Muscle of leg (tissue), 16 donors: ENCODE measurements at places on chromosomes 2 and 18. TPM values are rescaled to one million over a fixed set of nuclear protein-coding genes. Genes with fewer than 3 reads are reported as not detected.

ZNF521 gene
- 29.6 TPM for polyA plus RNA-seq

SCN9A gene
- 3.2 TPM for polyA plus RNA-seq

GREB1 gene
- 10.9 TPM for polyA plus RNA-seq

HRH4 gene
- polyA plus RNA-seq: not detected

MGAT4A gene
- 4.3 TPM for polyA plus RNA-seq

SIX3 gene
- polyA plus RNA-seq: not detected

PAX8 gene
- polyA plus RNA-seq: 7.0 TPM

CXCR1 gene
- polyA plus RNA-seq: not detected

FAM228A gene
- 0.22 TPM for polyA plus RNA-seq

DNA sequence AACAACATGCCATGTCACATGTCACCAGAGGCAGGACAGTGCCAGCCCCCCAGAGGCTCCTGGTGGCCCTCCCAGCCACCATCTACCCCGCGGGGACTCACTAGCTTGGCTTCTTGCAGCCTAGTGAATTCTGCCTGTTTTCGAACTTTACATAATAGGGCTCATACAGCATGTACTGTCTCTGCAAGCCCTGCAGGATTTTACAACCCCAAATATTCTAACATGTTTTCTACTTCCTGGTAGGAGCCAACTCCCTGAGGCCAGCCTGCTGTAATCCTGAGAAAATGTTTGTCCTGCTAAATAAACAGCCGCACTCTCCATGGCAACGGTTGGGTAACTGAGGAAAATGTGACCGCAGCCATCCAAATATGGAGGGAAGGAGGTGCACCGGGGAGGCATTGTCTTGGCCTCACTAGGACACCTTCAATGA is 2.7 kb downstream of the PER2 start:
- peak; percentile 97 for DNase-seq

- no peak for DNase-seq
These were observed 35.9 kb upstream of the SCN9A start for GRCh38 chr2:166411473-166412230.

DNA sequence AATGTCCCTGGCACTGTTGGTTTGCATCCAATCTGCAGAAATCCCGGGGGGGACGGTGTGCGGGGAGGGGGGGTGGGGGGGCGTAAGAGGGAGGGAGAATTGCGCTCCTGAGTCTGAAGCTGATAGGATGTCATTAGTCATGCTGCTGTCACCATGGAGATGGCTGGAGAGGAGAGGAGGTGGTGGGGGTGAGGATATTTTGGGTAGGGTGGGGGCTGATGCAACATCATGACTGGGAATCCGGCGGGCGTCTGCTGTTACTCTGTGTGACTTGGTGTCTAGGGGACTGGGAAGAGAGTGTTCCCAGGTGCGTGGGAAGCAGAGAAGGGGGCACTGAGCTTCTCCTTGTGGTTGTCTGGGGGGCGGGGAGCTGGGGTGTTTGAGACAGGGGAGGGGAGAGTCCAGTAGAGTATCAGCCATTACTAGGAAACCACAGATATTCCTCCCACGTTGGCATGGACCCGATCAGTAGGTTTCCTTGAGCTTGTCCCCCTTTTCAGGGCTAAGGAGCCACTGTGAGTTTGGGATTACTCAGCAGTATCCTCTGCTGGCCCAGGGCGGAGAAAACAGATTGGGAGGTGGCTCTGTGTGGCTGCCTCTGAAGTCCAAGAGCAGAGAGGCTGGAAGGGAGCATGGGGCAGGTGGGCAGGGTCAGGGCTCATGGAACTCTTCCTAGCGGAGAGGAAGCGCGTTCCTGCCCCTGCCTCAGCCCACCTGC is 18.9 kb downstream of the TET3 start:
- DNase-seq: no peak

- DNase-seq: peak; percentile 21
These were observed 78.9 kb downstream of the CERS6 start for GRCh38 chr2:168534926-168535325.

DNA sequence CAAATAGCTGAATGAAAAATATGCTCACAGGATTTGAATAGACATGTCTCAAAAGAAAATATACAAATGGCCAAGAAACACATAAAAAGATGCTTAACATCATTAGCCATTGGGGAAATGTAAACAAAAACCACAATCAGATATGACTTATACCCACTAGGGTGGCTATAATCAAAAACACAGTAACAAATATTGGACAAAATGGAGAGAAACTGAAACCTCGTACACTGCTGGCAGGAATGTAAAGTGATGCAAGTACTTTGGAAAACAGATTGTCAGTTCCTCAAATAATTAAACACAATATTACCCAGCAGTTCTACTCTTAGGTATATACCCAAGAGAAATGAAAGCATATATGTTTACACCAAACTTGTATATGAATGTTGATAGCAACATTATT is 213.0 kb downstream of the PHLPP1 start:
- no peak for DNase-seq

- DNase-seq: no peak
These were observed at the start of gene SATB2 for GRCh38 chr2:199457147-199458008. SATB2 (minus strand) TSS chr2:199457939; CDS start chr2:199456037, 1,902 bp downstream.

GRCh38 chr2:6957910-6958615 is 40.9 kb downstream of the RNF144A start:
- no peak for DNase-seq

- peak; percentile 91 for DNase-seq
These were observed 82.2 kb upstream of the RMDN2 start for GRCh38 chr2:37842732-37843440.

- no peak for DNase-seq
These were observed 67.1 kb downstream of the ACTR2 start for GRCh38 chr2:65294701-65295100.

DNA sequence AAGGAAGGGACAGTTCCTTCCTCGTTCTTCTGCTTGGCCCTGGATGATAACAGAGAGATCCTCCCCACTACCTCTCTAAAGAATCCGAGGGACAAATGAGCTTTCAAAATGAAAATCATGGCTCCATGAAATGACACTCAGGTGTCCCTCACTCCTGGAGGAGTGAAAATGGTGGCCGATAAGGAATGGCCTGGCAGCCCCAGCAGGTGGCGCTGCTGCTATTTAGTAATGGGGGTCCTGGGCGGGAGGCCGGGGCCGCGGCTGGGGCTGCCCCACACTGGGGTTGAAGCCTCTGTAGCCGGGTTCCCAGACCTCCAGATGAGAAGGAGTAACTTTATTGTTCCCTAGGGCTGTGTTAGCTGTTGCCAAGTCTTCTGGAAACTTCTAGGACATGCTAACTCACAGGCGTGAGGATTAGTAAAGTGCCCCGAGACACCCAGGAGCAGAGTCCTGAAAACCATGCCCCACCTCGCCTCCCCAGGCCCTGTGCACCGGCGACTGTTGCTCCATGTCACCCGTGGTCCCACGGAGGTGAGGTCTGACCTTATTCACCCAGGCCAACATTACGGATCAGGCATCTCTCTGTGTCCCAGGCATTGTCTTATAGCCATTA is 138.0 kb downstream of the CTIF start:
- DNase-seq: peak; percentile 73

- DNase-seq: no peak
These were observed 430.2 kb upstream of the PIK3C3 start for GRCh38 chr18:41524674-41525470.

DNA sequence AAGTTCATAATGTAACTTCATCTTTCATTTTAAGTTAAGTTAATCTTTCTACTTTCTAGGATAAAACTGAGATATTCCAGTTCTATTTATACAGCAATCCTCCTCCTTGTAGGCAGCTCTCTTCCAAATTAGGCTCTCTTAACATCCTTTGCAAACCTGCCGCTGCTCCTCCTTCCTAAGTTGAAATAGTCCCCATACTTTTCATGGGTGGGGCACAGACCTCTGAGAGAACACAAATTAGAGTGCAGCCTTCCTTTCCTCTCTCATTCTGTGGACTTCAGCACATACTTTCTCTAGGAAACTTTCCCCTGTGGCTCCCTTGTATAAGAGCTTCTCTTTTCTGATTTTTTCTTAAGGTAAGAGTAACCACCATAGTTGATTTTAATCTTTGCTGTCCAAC is 28.3 kb downstream of the TWSG1 start:
- DNase-seq: peak; percentile 15

DNA sequence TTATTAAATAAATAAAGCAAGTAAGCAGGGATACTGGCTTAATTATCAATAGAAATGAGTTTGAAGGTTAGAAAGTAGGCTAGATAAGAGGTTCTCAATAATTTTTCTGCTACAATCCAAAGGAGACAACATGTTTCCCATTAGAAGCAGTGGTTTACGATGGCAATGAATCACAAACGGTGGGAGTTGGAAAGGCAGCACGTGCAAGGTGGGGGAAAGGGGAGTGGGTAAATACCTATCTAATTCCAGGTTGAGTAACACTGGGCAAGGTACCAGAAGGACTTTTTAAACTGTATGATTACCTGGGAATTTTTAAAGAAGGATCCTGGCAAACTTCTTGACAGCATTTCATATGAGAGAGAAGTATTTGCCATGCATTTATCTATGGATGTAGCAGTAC is 289.9 kb downstream of the NBAS start:
- DNase-seq: no peak

DNA sequence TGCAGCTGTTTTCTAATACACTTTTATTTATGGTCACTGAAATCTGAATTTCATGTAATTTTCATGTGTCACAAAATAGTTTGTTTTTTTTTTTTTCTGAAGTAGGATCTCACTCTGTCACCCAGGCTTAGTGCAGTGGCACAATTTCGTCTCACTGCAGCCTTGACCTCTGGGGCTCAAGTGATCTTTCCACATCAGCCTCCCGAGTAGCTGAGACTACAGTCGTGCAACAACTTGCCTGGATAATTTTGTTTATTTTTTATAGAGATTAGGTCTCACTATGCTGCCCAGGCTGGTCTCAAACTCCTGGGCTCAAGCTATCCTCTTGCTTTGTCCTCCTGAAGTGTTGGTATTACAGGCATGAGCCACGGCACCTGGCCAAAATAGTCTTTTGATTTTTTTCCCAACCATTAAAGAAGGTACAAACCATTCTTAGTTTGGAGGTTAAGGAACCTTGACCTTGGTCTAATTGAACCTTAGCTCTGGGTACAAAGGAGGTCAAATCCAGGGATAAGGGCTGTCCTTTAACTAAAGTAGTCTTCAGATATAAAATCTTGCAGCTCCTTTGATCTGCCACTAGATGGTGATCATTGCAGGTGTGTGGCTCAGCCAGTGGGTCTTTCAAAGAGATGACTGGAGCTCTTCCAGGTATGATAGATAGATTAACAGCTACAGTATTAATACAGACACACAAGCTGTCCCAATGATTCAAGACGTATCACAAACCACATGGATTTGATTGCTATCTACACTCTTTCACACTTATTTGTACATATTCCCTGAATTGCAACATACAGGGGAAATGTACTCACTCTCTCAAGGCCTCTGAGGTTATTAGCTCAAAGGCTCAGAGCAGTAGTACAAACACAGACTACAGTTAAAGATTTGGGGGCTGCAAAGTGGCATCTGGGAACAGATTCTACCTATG is 4.7 kb upstream of the KRCC1 start:
- DNase-seq: peak; percentile 52

- DNase-seq: peak; percentile 69
These were observed 533 bp downstream of the CXCR4 start for GRCh38 chr2:136117391-136117841.

- peak; percentile 18 for DNase-seq
These were observed 90.3 kb downstream of the OLA1 start for GRCh38 chr2:174158003-174158402.

DNA sequence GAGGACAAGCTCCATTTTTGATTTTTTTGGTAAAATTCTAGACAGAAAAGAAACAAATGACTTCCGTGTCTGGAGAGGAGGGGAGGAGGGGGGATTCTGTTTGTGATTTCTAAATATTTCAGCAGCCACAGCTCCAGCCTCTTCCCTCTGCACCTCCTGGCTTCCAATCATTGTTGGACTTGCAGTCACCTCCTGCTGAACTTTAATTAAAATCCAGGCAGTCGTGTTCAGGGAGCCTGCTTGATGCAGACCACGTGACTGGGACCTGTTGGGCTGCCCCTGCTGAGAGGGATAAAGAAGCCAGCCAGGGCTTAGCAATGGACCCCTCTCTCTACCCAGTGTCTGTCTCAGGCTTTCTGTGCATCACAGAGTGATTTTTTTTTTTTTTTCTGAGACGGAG is 115.1 kb downstream of the SH3BP4 start:
- DNase-seq: no peak
